ENCODE measurements at places on chromosomes 6 and 20.

- peak; percentile 26 for DNase-seq
These were observed 7.6 kb downstream of the CSNK2A1 start for GRCh38 chr20:535958-536357.

DNA sequence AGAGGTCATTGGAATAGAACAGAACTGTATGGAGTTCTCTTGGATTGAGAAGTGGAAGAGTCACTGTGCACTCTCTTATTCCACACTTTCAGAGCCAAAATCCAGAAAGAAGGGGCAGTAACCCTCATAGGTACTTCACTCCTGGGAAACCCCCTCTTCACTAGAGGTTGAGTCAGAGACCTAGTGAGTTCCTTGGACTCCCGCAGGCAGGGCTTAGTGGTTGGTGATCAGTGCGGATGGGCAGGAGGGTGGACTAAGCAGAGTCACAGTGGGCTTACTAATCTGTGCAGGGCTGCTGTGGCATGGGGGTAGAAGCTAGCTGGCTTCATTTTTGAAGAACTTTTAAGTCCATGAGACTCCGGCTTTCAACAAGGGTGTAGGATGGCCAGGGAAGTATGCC is 95.0 kb upstream of the MLN start:
- no peak for DNase-seq

- DNase-seq, result no peak
These were observed 74.7 kb downstream of the SESN1 start for GRCh38 chr6:109019911-109020310.

GRCh38 chr20:57079031-57080005 is 187.1 kb downstream of the BMP7 start:
- DNase-seq, result no peak

GRCh38 chr20:31764641-31765305 is 25.7 kb downstream of the TPX2 start:
- no peak for DNase-seq

DNA sequence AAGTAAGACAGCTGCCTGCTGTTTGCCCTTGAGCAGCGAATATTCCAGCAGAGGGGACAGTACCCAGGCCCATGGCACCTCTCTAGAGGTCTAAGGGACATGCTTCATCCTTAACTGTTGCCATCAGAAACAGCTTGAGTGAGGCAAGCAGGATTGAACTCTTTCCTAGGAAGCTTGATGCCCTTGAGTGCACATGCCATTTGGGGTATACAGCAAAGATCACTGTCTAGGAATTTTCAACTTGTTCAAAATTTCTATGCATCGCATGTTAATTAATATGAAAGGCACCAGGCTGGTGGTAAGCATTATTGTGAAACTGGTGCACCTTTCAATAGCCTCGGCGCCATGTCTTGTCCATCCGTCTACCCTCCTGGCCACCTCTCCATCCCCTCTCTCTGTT is 54.1 kb downstream of the EDN1 start:
- DNase-seq, result no peak

DNA sequence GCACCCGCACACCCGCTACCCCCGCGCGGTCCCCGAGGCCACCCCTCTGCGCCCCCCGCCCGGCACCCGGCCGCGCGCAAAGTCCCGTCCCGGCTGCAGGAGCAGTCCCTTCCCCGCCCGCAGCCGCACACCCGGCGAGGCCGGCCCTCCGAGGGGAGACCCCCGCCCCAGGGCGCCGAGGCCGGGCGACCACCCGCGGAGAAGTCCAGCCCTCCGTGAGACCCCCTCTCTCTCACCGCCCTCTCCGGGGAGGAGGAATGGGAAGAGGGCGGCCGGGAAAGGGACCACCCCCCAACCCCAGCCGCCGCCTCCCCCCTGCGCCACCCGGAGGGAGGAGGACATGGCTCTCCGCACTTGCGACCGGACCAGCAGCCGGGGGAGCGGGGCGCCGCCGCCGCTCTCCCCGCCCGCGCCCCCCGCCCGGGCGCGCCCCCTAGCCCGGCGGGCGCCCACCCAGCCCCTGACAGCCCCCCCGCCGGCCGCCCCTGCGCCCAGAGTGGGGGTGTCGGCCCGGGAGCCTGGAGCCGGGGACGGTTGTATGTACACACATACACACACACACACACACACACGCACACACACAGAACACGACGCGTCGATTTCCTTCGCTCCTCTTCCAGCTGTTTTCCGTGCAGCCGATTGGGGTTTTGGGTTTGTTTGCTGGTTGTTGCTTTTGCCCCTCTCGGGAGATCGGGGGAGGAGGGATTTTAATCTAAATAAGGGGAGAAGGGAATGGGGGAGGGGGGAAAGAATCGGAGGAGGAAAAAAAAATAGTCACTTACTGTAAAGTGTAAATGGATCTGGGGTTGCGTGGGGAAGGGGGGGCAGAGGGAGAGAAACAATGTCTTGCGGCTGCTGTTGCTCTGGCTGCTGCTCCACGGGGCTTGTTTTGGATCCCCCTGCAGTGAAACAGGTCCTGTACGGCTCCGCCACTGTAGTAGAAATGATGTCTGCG is at the start of gene ATXN1:
Gene ATXN1 (minus strand): TSS at position 945 of the 955 bp plus-strand sequence.
- peak; percentile 57 for DNase-seq

- DNase-seq, result no peak
These were observed 138.1 kb downstream of the FNDC1 start for GRCh38 chr6:159307246-159307790.

DNA sequence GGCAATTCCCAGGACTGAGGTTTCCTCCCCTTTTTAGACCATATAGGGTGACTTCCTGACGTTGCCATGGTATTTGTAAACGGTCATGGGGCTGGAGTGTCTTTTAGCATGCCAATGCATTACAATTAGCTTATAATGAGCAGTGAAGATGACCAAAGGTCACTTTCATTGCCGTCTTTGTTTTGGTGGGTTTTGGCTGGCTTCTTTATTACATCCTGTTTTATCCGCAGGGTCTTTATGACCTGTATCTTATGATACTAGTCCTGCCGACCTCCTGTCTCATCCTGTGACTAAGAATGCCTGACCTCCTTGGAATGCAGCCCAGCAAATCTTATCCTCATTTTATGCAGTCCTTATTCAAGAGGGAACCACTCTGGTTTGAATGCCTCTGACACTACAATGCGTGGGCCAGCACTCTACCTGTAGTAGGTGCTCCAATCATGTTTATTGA is 190.1 kb downstream of the KCNQ5 start:
- DNase-seq, result no peak

GRCh38 chr20:48821261-48821920 is 6.4 kb downstream of the PREX1 start:
- DNase-seq, result no peak

GRCh38 chr20:58652606-58653294 is 1.7 kb downstream of the STX16 start:
- peak; percentile 30 for DNase-seq

DNA sequence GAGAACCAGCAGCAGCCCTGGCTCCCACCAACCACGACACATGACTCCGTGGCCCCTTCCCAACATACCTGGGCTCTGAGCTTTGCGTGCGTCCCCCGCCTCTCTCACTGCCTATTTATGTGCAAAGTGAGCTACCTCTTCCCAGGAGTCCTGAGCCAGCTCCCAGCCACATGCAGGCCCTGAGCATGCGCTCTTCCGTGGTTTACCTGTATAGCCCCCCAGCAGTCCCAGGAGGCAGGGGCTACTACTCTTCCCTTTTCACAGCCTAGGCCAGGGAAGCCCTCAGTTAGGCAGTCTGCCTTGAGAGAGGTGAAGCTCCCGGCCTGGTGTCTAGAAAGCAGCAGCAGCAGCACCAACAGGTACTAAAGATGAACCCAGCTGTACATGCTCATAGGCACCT is 114.8 kb upstream of the CDYL start:
- no peak for DNase-seq

- no peak for DNase-seq
These were observed 79.4 kb downstream of the BMP6 start for GRCh38 chr6:7805078-7805849.

- DNase-seq, result no peak
These were observed 23.0 kb downstream of the CARMIL1 start for GRCh38 chr6:25302151-25302550.

GRCh38 chr6:102848796-102849195 is 1455.3 kb downstream of the GRIK2 start:
- DNase-seq, result no peak

DNA sequence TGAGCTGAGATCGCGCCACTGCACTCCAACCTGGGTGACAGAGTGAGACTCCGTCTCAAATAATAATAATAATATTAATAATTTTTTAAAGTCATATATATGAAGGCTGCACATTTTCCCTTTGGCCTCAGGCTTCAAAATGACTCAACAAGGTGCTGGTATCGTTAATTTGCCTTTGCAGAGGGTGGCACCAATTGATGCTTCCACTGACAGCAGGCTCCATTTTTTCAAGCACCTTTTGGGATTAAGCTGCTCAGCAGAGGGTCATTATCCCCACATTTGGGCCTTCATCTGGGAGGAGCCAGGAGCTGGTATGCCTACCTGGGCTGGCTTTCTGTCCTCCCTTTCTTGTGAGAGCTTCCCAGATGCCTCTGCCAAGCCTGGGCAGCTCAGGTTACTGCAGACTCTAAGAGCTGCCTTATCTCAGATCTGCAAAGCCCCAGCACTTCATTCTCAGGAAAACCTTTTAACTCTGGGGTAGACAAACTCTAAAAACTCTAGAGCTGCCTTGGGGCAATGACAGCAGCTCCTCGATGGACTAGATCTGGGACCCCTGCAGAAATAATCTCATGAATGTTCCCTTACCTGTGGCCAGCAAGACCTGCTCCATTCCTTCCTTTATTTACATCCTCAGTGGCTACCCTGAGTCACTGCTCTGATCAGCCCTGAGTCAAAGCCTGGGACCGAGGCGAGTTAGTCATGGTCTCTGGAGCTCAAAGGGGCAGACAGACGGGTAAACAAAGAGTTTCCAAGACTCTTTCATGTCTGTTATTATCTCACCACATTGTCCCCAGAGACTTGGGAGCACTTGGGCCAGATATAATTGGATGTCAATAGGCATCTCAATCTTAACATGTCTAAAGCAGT is 80.0 kb upstream of the EYA2 start:
- DNase-seq, result no peak

DNA sequence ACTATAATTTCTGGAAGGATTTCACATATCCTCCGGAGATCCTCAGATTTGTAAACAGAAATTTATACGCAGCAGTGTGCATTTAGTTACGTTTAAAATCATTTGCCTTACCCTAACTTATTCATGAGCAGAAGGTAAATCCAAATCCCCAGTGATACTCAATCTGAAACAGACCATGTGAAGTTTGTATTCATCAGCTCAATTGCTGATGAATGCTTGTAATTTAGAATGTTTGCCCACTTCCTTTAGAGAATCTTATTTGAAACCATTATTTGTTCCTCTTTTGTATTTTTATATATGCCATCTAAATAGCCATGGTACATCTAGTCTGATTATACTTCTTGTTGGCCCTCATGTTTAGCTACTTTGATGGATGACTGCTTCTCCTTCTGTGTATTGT is 15.4 kb downstream of the TAAR1 start:
- DNase-seq, result no peak

- no peak for DNase-seq
These were observed 158.5 kb downstream of the PHACTR1 start for GRCh38 chr6:12875051-12875450.

GRCh38 chr20:1895674-1896483 is 672 bp downstream of the SIRPA start:
- DNase-seq, result no peak
